Activated naive CD8-positive, alpha-beta T cell treated with anti-CD3 and anti-CD28 coated beads, Interleukin-2, amount 10 ng/mL, durations not matched to agents 7 days and 5 days (primary cell): ENCODE measurements at places on chromosomes 6 and 20.
A peak's percentile ranks its signal among the peaks of the same experiment; 100 is the strongest.

DNA sequence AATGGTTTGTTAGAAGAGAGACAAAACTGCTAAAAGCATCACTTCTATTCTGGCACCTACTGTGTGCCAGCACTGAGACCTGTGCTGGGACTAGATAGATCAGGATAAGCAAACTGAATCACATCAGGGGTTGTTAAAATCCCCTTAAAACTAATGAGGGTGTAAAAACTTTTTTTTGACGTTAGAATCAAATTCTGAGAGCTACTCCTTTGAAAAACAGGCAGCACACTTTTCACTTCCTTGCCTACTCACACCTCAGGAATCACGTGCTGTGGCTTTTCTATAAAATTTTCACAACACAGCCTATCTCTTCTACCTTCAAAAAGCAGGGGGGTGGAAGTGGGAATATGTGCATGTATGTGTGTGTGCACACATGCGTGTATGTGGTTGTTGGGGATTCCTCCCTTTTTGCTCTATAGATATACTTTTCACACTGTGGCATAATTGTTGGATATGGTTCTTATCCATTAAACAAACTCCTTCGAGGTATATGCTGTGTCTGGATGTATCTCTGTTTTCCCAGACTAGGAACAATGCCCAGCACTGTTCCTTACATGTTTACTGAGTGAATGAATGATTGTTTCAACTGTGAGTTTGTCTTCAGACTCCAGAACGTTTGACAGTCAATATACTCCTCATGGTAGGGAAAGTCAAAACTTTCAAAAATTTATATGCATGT lies 105.4 kb downstream of the FYN start:
- no peak for DNase-seq

- no peak for DNase-seq
These were observed 584.1 kb downstream of the MAFB start for GRCh38 chr20:40104959-40105358.

DNA sequence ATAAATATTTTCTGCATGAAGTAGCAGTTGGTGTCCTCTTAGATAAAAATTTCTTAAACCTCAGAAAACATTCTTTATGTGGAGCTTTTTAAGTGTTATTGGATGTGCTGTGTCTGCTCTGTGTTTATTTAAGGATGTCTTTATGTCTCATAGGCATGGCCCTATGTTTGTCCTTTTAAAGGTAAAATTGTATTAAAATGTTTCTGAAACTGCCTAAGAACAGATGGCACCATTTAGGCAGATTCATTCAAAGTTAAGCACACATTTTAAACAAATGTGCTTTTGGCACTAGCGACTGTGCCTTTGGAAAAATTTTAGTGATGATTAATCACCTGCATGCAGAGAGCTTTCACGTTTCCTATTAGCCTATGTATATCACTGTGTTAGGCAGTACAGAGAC lies 125.2 kb downstream of the KIF6 start:
- DNase-seq, result no peak

DNA sequence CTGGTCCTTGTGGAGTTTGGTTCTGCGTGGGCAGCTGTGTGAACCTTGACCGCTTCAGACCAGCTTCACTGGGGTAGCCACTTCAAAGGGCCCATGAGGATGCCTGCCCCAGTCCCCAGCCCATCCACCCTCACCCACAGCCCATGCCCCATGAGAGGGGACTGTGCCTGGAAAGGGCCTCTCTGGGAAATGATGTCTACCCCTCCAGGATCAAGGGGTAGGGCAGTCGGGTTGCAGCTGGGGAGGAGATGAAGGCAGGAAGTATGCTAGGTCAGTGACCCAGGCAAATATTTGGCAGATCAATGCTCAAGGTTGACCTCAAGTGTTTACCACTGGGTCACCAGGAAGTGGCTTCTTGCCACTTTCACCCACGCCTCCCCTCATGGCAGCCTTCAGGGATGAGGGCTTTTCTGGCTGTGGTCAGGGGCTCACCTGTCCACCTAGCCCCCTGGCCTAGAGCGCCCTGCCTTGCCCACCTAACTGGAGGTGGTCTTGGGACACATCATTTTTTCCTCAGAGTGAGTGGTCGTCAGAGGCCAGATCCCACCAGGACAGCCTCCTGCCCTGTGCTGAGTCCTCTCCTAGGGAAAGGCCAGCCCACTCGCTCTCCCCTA lies 109.5 kb downstream of the SNX5 start:
- DNase-seq, result peak; percentile 44

- DNase-seq, result no peak
These were observed 33.8 kb upstream of the OSTM1 start for GRCh38 chr6:108108374-108108773.

DNA sequence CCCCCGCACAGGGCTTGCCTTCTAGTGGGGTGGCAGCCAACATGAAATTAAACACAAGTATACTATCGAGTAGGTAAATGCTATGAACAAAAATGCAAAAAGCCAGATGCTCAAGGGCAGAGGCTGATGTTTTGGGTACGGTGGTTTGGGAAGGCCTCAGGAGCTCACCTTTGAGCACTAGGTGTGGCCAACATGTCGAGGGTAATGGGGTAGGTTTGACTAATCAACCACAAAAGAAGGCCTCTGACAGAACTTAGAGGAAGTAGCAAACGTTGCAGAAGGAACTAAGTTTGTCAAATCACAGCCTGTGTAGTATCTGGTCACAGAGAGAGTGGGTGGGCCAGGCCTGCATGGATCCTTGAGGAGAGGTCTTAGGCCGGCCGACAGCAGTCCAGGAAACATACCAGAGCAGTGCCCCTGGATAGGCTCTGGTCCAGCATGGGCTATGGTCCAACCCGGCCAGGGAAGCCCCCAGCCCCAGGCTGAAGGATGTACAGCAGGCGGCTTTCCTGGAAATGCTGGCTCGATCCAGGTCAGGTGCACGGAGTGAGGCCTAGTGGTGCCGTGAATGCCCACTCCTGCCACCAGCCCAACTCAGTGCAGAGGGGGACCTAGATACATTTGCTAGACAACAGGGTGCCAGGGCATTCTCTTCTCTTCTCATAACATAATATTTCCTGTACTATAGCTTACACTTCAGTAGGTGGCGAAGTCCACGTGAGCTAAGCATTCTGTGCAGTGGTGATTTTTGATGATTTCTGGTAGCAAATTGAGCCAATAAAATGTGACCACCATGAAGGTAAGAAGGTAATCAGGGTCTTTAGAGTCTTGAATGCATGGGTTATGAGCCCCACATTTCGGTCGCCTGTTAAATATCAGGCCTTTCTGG lies 56.3 kb upstream of the CD93 start:
- DNase-seq, result no peak

GRCh38 chr6:169723200-169723909 lies 945 bp downstream of the PHF10 start:
- DNase-seq, result peak; percentile 79

DNA sequence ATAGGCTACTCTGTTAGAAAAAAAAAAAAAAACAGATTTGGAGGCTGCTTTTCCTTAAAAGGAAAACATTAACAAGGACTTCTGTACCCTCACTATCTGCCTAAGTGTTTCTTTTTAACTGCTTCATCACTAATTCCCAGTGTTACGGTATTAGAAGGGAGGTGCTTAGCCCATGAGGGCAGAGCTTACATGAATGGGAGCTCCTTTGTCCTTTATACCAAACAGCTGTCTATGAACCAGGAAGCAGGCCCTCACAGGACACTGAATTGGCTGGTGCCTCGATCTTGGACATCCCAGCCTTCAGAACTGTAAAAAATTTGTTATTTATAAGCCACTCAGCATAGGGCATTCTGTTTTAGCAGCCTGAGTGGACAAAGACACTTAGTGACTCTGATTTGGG lies 215.6 kb upstream of the NRSN1 start:
- no peak for DNase-seq

GRCh38 chr20:53786071-53786444 lies 192.4 kb upstream of the ZNF217 start:
- no peak for DNase-seq

DNA sequence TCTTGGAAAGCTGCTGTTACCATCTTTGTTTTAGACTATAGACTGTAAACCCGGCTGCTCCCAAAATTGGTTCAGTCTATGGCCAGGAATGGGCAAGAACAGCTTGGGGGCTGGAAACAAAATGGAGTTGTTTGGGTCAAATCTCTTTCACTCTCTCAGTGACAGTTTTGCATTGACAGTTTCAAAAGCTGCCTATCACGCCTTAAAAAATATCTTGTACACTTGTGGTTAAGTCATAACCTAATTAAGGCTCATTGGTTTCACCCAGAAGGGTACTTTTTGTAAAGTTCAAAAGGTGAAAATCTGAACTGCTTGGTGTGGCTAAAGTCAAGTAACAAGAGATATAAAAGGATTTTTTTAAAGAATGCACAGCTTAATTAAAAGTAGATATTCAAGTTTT lies 76.1 kb upstream of the PRL start:
- DNase-seq, result no peak

- DNase-seq, result no peak
These were observed 173.9 kb downstream of the EPM2A start for GRCh38 chr6:145561095-145562072.

DNA sequence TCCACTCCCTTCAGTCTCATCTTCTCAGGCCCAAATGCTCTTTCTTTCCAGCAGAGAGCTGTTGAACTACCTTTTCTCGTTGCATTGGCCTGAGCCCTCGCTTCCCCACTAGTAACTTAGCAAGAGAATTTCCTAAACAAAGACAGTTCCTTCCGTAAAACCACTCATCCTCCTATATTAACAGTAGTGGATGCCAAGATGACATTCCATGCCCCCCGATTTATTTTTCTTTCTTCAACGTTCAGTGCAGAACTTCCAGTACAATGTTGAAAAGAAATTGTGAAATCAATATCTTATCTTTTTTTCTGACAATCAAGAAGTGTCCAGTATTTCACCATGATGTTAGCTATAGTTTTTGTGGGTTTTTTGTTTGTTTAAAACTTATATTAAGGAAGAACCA lies 45.8 kb downstream of the SOX4 start:
- no peak for DNase-seq

- DNase-seq, result no peak
These were observed 9.8 kb downstream of the VEGFA start for GRCh38 chr6:43779852-43780236.

GRCh38 chr6:40937491-40937890 lies 101.5 kb downstream of the UNC5CL start:
- no peak for DNase-seq

DNA sequence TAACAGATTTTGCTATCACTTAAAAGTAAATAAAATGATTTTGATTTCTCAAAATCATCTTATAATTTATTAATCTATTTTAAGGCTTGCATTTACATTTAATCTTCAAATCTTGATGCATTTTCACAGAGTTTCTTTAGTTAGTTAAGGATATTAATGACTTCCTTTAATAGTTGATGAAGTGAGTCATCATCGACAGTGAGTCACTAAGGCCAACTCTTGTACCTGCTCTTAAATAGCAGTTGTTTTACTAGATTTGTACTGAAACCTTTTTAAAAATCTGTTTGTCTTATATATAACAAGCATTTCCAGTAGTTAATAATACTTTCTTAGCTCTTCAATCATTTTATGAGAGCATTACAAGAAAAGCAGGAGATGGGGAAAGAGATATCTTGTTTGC lies 191.7 kb downstream of the ESR1 start:
- no peak for DNase-seq

DNA sequence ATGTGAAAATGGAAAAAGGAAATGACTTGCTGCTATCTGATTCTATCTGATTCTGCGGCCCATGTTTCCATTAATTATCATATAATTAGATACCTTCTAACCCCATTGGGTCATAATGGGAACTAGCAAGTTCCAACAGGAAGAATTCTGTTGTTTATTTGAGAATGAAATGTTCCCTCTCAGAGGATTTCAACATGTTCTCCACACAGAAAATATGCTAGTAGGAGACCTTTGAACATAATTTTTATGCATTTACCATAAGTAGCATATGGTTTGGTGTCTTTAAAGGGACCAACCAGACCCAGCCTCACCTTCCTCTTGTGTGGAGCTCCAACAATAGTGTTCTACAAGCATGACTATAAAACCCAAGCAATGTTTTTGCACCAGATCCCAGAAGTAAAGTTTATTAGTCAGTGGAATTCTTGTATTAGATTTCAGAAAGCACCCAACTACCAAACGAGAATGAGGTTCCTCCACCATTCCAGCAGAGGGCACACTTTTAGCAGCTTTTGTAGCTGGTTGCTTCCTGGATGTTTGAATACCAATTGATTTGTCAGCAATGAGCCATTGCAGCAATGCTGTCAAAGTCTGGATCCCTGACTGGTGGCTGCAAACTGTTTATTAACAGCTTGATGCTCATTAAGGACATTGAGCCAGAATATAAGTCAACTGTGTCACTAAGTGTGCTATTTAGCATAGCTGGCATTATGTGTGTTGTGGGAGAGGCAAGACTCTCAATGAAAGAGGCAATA lies 143.6 kb upstream of the GJE1 start:
- DNase-seq, result no peak

- no peak for DNase-seq
These were observed 66.2 kb downstream of the SLC22A23 start for GRCh38 chr6:3390698-3391097.

DNA sequence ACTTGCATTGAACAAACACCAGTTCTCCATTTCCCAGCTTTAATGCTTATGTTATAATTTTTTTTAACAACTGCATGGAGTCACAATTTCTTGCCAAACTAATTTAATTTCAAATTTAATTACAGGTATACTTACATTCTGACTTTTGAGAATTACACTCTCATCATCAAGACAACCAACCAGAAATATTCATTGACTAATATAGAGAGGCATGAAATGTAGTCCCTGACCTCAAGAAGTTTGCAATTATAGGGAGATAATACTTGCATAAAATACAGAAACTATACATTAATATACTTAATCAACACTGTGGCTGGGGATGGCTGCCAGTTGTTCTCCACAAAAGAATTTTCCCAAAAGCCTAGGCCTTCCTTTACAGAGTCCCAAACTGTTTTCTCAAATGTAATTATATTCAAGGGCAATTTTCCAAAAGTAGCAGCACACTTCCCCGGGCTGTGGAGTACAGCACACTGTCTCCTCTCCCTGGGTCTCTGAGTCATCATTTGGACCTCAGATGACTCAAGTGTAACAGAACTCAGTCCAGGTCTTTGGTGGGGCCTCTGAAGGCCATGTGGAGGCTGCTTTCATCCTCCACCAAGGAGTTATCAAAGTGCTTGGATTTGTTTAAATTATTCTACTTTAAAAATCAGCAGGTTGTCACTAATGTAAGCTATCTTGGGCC lies 114.1 kb downstream of the KIF16B start:
- no peak for DNase-seq

GRCh38 chr20:59015812-59016711 lies 3.2 kb upstream of the TUBB1 start:
- no peak for DNase-seq

DNA sequence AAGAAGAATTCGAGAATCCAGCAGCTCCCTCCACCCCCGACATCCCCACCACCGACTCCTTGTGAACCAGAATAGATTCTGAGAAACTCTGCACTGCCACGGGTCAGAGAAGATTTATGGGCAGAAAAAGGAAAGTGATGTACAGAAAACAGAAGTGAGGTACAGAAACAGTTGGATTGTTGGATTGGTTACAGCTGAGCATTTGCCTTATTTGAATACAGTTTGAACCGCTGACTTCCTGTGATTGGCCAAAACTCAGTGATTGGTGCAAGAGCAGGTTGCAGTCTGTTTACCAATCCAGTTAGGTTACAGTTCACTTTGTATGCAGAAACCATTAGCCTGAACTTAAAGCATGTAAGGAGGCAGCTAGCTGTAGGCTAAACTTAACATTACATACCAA lies 131.2 kb upstream of the HDDC2 start:
- DNase-seq, result no peak
